ENCODE measurements at places on chromosomes 4 and X.
A peak's percentile ranks its signal among the peaks of the same experiment; 100 is the strongest.

DNA sequence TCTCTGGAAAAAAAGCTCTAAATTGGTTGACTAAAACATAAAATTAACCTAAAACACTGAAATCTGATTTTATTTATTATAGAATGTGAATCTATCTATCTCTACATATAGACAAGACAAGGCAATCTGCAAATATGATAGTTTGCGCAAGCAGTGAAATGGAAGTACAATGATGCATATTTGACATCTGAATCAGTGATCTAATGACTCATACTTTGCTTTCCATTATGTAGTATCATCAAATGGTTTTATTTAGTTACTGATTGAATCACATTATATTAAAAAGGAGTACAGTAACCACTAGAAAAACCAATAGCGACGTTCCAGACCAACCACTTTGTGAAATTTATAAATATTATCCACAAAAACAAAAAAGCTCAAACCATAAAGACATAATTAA is 1969.3 kb downstream of the PCDH7 start:
- peak; percentile 79 for DNase-seq

GRCh38 chr4:52376132-52376704 is 282.9 kb downstream of the USP46 start:
- peak; percentile 34 for DNase-seq

DNA sequence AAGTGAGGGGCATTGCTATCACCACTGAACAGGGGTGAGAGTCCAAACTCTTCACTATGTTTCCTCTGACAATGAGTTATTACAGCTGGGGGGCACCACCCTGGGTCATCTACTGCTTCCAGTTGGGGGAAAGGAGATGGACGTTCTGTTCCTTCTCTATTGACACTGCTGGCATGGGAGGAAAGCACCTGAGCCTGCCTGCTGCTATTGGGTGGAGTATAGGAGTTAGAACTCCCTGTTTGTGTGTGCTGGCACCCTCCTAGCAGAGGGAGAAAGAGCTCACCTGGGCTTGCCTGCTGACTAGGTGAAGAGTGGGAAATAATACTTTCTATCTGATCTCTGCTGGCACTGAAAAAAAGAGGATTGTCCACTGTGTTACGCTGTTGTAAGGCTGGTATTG is 163.8 kb downstream of the MSN start:
- no peak for DNase-seq

DNA sequence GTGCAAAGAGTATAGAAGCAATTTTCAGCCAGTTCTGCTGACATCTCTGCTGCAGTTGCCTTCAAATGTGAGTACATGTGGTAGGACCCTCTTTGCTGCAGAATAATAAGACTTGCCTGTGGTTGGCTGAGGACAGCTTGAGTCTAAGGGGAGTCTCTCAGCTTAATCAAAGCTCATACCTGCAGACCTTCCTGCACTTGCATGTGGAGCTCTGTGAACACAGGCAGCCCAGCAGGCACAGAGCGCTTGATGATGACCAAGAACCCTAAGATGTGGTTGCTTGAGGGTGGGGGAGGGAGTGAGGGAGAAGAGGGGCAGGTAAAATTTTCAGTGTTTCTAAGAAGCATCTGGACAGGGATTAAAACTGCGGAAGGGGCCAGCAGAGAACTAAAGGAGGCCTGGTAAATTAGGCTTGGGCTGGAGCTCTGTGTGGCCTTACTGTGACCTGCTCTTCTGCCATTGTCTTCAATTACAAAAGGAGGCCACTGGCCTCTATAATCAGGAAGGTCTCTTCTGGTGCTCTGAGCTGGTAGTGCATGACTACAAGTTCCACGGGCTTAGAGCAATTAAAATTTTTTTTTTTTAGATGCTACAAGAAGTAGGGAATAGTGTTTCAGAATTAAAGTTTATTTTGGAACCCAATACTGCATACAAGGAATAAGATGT is 59.9 kb upstream of the CHRNA9 start:
- no peak for DNase-seq

- no peak for DNase-seq
Observed at GRCh38 chr4:37662251-37662650, 23.9 kb downstream of the RELL1 start.

DNA sequence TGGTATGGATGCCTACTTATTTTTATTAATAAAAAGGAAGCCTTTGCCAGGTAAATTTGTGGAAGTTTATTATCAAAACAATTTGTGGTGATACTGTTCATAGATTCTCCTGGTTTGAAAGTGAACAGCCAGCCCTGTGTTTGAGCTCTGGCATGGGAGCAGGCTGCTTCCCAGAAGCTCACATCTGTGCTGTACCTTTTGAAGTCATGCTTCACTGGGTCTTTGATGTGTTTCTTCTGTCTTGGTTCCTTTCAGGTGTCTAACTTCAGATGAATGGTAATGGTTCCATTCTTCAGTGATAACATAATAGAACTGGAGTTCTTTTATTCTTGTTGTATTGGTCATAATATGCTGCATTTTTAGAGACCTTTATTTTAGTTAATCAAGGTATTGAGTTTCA is 85.5 kb downstream of the BMPR1B start:
- DNase-seq = no peak

DNA sequence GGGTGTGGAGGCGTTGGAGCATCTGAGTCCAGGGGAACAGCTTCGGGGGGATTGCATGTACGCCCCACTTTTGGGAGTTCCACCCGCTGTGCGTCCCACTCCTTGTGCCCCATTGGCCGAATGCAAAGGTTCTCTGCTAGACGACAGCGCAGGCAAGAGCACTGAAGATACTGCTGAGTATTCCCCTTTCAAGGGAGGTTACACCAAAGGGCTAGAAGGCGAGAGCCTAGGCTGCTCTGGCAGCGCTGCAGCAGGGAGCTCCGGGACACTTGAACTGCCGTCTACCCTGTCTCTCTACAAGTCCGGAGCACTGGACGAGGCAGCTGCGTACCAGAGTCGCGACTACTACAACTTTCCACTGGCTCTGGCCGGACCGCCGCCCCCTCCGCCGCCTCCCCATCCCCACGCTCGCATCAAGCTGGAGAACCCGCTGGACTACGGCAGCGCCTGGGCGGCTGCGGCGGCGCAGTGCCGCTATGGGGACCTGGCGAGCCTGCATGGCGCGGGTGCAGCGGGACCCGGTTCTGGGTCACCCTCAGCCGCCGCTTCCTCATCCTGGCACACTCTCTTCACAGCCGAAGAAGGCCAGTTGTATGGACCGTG is 2.2 kb downstream of the AR start:
- no peak for DNase-seq

DNA sequence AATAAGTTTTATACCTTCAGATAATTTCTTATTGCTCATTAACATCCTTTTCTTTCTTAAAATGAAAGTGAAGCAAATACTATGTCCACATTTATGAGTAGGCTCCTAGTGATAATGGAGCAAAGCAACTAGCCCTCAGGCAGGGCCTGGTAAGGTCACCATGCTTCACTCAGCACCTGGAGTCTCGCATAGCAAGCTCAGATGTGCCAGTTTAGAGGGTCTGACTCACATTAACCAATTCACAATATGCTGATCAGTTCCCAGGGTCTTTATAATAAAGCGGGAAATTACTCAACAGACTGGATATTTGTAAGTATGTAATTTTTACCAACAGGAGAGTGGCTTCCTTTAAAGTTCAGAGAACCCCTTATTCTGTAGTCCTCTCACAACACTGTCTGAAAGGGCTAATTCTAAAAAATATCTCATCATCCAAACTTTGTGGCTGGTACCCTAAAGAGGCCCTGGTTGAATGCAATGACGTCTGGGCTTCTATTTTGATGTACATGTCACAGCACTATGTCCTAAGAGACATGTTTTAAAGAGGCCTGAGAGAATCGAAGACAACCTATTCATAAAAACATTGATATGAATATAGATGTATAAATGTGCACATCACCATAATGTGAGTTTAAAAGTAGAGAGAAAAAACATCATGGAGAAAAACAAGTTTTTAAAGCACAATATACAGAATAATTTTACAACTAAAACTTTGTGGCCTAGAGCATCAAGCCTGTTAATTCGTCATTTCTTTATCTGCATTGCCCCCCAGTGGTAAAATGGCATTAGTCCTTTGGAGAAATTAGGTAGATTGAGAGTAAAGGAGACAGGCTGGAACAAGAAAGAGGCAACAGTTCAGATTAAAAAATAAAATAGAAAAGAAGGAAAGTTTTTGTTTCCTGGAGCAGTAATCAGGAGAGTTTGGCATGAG is 44.3 kb downstream of the IL21 start:
- peak; percentile 52 for DNase-seq

DNA sequence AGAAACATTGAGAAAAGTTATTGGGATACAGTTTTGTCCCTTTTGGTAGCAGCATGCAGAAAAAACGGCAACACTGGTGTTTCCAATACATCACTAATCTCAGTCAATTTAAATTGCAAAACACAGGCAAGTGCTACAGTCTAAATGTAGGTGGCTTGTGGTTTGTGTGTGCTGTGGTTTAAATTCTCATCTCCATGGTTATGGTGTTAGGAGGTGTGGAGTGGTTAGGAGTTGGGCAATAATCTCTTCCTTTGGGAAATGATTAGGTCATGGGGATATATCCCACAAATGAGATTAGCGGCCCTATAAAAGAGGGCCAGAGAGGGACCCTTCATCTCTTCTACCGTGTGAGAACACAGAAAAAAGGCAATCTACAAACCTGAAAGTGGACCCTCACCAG is 1344.3 kb downstream of the ADGRL3 start:
- peak; percentile 1 for DNase-seq

DNA sequence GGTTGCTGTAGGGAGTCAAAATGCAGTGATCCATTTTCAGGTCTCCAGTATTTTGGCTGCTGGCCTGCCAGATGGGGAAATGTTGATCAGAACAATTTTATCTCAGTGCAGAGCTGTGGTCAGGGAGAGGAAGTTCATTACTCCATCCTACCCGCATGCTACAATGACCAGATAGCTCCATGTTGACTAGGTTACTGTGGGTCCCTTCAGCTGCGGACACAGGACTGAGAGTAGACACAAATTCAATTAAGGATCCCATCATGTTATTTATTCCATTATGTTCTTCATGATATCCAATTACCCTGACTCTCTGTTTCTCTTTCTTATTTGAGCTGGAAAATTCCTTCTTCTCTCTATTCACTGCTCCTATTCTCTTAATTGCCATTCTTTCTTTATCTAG is 16.3 kb downstream of the SYNPO2 start:
- no peak for DNase-seq

GRCh38 chr4:101142259-101142658 is 205.1 kb downstream of the PPP3CA start:
- no peak for DNase-seq

DNA sequence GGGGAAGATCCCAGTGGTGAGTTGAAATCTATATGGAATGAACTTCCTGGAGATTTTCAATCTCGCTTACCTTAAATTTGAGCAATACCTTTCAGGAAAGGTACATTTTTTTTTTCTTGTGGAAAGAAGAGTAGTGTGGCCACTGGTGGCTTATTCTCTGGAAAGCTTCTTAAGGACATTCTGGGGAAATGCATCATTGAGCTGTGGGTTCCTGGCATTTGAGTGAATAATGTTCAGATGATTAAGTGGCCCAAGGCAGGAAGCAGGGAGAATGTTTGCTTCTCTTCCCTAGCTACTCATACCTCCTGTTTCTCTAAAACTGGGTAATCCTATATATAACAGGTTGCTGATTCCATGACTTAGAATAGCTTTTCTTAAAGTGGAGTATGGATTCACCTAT is 31.8 kb downstream of the STAG2 start:
- DNase-seq = peak; percentile 86

GRCh38 chrX:9071031-9071650 is 37.2 kb upstream of the FAM9B start:
- DNase-seq = no peak

DNA sequence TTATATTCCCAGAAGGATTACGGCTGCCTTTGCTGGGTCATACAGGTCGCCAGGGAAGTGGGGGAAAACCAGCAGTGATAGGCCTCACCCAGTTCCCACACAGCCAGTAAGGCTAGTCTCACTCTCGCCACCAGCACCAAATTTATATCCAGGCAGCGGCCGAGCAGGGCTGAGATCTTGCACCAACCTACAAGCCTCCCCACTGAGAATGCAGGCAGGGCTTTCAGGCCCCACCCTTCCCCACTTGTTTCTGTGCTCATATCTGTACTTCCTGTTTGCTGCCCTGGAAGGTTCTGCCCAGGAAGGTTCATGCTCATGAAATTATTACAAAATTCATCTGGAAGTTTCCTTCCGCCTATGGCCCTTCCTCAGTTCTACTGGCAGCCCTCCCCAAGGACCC is 179.7 kb downstream of the STIM2 start:
- no peak for DNase-seq

DNA sequence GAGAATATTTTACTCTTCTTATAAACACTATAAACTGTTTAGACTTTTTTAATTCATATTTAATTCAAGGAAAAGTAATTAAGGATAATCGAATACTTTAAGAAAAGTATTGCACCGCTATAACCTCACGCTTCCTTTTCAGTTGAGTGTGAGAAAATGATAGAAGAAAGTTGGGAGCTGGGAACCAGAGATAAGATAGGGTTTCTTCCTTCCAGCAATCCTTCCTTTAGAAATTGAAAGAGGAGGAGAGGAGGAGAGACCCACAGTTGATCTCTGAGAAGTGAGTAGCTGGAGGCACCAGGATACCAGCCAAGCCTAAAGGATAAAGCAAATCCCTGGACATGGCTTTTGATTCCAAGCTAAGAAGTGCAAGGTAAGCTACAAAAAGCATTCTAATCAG is 242.3 kb upstream of the NOCT start:
- DNase-seq = no peak

GRCh38 chr4:143616771-143617170 is 83.7 kb downstream of the FREM3 start:
- DNase-seq = peak; percentile 32

- DNase-seq = peak; percentile 85
Observed at GRCh38 chr4:74665346-74665745, 129.0 kb downstream of the BTC start.

DNA sequence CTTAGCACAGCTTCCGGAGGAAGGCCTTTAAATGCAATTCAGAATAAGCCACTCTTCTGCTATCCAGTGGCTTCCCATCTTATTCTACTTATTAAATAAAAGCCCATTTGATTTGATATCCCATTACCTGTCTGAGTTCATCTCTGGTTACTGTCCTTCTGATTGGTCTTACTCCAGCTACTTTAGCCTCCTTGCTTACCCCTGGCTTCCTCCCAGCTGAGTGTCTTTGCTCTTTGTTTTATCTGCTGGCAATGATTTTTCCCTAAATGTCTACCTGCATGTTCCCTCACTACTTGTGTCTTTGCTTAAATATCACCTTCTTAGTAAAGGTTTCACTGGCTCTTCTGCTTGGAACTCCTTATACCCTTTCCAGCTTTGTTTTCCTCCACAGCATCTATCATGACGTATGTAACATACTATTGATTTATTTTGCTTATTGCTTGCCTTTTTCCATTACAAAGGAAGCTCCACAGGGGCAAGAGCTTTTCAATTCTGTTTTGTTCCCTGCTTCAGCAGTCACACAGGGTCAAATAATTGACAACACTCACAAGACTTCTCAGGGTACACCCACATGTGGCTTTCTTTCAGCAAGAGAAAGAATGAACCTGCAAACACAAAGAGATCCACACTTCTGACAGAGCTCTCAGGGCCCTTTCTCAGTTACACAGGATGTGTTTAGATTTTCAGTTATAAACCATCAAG is 63.8 kb downstream of the TBC1D19 start:
- DNase-seq = no peak

GRCh38 chr4:137635108-137635507 is 102.8 kb upstream of the PCDH18 start:
- DNase-seq = peak; percentile 70

- DNase-seq = no peak
Observed at GRCh38 chrX:73182502-73183114, 32.0 kb downstream of the NAP1L2 start.

Data from bronchial epithelial cell (primary cell).